ENCODE measurements at places on chromosomes 1 and 21.

GRCh38 chr1:240706150-240706935 is 94.4 kb upstream of the GREM2 start:
- no peak for DNase-seq
- H3K4me3 ChIP-seq: no peak overlapping the region
- no peaks in the 10 kb centered on the region for H3K36me3 ChIP-seq
- no peak overlapping the region for H3K27ac ChIP-seq
- H3K4me1 ChIP-seq: no peaks in the 10 kb centered on the region
- no peaks in the 10 kb centered on the region for H3K27me3 ChIP-seq

GRCh38 chr1:51231120-51231519 is 5.0 kb upstream of the RNF11 start:
- H3K4me3 ChIP-seq: no peak overlapping the region
- H3K4me1 ChIP-seq: no peaks in the 10 kb centered on the region
- DNase-seq: no peak
- H3K36me3 ChIP-seq: no peaks in the 10 kb centered on the region

DNA sequence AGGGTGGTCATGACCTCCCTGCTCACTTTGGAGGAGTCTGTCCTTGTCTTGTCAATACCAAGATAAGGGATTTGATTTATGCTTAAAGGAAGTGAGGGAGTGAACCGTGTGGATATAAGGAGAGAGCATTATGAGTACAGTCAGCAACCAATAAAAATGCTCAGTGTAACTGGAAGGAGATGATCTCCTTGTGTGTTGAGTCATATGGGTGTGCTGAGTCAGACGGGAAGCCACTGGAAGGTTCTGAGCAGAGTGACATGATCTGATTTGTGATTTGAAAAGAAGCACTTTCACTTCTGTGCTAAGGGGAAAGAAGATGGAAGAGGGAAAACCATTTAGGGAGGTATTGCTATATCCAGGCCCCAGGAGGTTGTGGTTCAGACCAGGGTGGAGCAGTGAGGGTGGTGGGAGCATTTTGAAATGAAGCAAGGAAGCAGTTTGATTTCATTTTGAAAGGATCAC is 2.5 kb upstream of the BCL10 start:
- no peak overlapping the region for H3K4me3 ChIP-seq
- H3K36me3 ChIP-seq: no peaks in the 10 kb centered on the region
- H3K4me1 ChIP-seq: peaks cover 6% of the 10 kb centered on the region

GRCh38 chr1:204751480-204751879 is 65.9 kb upstream of the LRRN2 start:
- no peaks in the 10 kb centered on the region for H3K4me1 ChIP-seq
- no peak overlapping the region for H3K27ac ChIP-seq
- H3K36me3 ChIP-seq: no peaks in the 10 kb centered on the region
- H3K4me3 ChIP-seq: no peak overlapping the region

- H3K4me1 ChIP-seq: no peaks in the 10 kb centered on the region
- no peak overlapping the region for H3K27ac ChIP-seq
Observed at GRCh38 chr1:174417921-174418320, 29.8 kb upstream of the GPR52 start.

GRCh38 chr1:23741609-23742008 is 1.7 kb upstream of the ELOA start:
- no peak overlapping the region for H3K27ac ChIP-seq
- H3K27me3 ChIP-seq: no peaks in the 10 kb centered on the region
- no peak overlapping the region for H3K4me3 ChIP-seq
- peaks cover 11% of the 10 kb centered on the region for H3K4me1 ChIP-seq
- DNase-seq: no peak
- H3K36me3 ChIP-seq: no peaks in the 10 kb centered on the region

DNA sequence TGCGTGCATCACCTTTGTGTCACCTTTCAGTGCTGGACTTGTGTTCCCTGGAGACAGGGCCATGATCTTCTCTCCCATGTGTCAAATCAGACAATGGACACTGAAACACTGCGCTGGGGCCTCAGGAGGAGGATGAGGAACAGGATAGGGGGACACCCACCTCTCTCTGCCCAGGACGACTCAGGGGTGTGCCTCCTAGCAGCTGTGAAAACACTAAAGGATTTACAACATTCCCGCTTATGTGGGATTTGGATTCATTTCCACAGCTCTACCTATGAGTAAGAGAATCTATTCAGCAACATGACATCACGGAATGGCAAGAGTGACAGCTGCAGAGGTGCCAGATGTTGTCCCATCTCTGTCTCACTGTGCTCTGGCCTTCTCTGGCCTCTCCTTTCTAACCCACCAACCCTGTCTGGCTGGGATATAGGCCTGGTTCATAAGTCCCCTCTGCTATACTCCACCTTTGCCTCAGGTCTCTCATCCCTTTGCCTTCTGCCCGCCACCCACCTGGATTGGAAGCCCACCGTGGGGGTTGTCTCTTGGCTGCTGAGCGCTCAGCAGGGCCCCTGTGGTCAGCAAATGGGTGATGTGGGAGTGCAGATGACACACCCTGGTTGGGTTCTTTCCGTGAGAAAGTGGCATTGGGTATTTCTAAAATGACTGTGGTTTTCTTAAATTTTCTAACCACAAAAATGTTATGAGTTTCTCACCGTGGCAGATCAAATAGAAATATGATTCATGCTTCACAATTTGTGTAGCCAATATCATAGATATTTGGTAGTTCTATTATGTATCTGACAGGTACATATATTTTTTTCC is 47.1 kb upstream of the TLR5 start:
- H3K27me3 ChIP-seq: no peaks in the 10 kb centered on the region
- H3K27ac ChIP-seq: no peak overlapping the region
- DNase-seq: no peak
- no peak overlapping the region for H3K4me3 ChIP-seq
- H3K36me3 ChIP-seq: no peaks in the 10 kb centered on the region

DNA sequence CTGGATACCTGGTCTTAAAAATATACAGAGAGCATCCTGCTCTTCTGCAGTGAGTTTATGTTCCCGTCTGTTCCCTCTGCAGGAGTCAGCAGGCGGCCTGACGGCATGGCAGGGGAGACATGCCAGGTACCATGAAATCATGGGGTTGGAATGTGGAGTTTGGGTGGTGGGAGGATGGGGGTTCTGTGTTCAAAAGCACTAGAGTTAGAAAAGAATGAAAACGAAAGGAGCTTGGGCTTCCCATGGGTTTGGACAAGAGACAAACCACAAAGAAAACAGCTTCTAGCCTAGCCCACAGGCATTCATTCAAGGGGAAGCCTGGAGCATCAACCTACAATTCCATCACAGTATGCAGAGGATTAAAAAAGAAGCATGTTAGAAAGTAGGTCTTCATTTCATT is 59.9 kb downstream of the WARS2 start:
- H3K27ac ChIP-seq: no peak overlapping the region
- peaks cover 2% of the 10 kb centered on the region for H3K36me3 ChIP-seq
- no peak for DNase-seq

DNA sequence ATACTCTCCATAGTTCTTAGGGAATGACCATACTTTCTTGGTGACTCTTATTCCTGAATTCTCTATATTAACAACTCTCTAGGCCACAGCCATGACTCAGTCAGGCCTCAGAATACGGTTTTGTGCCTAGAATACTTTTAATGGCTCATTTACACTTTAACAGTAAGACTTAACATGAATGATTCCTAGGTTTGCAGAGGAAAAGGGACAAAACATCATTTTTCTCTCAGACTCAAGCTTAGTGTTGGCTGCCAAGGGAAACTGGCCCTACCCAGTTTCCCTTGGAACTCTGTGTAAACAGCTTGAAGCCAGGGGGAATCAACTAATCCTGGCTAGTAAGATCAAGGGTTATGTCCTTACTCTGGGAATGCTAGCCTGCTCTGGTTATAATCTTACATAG is 164.9 kb upstream of the PKN2 start:
- H3K27me3 ChIP-seq: no peaks in the 10 kb centered on the region
- H3K4me3 ChIP-seq: no peak overlapping the region
- no peak for DNase-seq
- H3K36me3 ChIP-seq: no peaks in the 10 kb centered on the region

GRCh38 chr1:93448983-93449804 is 1.3 kb downstream of the FNBP1L start:
- H3K36me3 ChIP-seq: no peaks in the 10 kb centered on the region
- no peak for DNase-seq
- peak overlapping the region; percentile 73 for H3K27ac ChIP-seq
- no peaks in the 10 kb centered on the region for H3K27me3 ChIP-seq
- H3K4me1 ChIP-seq: no peaks in the 10 kb centered on the region

DNA sequence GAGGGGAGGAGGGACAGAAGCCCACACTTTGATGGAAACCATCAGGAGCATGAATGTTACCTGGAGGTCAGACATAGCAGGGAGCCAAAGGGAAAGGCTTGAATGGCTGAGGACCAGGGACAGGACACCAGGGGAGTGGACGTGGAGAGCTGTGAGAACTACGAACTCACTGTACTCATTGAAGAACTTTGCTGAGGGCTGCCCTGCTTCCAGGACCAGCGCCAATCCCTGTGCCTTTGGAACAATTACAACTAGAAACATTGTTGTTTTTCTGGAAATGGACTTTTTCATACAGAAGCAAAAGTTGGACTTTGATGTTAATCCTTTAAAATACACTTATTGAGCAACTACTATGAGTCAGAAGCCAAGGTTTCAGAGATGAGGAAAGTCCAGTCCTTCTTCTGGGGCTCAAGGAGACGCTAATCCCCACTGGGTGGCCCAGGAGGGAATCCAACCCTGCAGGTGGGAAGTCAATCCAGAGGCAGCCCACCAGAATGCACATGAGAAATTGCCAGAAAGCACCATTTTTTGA is 12.9 kb downstream of the TSPAN2 start:
- no peak overlapping the region for H3K27ac ChIP-seq
- no peak for DNase-seq
- no peak overlapping the region for H3K4me3 ChIP-seq
- H3K27me3 ChIP-seq: no peaks in the 10 kb centered on the region

DNA sequence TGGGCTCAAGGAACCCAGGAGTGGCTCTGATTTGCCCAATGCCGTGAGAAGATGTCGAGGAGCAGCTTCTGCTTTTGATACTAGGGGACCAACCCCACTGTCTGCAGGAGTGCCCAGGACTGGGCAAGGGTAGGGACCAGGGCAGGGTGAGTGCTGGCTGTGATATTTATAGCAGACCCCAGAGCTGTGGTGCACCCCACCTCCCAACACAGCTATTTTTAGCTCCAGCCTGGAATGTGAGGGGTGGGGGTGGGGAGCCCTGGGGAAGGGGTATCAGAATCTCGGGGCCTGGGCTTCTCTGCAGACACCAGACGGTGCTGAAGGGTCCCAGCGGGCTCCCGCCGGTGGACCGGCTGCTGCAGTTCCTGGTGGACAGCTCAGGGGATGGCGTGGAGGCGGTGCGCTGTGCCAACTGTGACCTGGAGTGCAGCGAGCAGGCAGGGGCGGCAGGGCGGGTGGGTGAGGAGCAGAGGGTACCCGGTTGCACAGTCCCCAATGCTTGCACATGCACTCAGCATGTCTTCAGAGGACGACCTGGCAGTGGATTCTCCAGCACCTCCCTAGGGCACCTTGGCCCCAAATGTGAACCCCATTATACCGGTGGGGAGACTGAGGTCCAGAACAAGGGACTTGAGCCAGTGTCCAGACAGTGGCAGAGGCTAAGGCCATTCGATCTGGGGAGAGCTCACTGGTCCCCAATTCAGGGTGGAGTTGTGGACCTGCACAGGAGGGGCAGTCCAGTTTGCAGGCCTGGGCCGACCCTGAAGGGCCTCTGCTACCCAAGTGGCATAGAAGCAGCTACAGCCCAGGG is 1.4 kb downstream of the RNF207 start:
- H3K27me3 ChIP-seq: no peaks in the 10 kb centered on the region
- DNase-seq: no peak
- no peak overlapping the region for H3K27ac ChIP-seq
- H3K4me1 ChIP-seq: no peaks in the 10 kb centered on the region

GRCh38 chr1:8871965-8872399 is 6.5 kb downstream of the ENO1 start:
- peaks cover 77% of the 10 kb centered on the region for H3K4me1 ChIP-seq
- no peaks in the 10 kb centered on the region for H3K27me3 ChIP-seq
- no peak overlapping the region for H3K4me3 ChIP-seq
- peak overlapping the region; percentile 63 for H3K27ac ChIP-seq
- H3K36me3 ChIP-seq: peaks cover 74% of the 10 kb centered on the region

DNA sequence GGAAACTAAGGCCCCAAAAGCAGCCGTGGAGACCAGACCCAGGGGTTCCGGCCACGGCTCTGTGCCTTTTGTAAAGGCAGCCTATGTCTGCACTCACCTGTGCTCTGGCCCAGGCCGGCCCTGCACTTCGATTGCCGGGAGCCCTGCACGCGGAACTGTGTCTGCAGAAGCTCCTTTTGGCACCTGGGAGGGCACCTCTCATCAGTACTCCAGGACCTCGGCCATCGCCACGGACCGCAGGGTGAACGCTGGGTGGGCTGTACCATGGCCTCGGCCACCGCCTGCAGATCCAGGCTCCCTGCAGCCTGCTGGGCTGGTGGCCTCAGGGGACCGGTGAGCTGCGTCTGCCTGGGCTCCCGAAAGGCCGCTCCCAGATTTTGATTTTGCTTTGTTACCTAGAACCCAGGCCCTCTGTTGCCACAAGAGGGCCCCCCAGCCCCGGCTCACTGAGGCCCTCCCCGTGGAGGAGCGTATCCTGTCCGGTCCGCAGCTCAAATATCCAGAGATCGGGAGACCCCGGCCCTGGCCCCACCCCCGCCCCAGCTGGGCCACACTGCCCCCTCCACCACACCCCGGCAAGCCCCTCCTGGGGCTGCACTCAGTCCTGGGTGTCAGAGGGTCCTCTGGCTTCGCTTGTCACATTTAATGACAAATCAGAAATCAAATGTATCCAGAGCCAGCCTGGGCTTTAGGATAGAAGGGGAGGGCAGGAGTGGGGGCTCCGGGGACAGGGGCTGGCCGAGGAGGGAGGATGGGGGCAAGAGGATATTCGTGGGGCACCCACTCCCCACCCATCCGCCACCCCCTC is 60.2 kb upstream of the PDE9A start:
- no peak overlapping the region for H3K27ac ChIP-seq
- H3K27me3 ChIP-seq: no peaks in the 10 kb centered on the region
- peak overlapping the region; percentile 28 for H3K4me3 ChIP-seq
- DNase-seq: peak; percentile 80
- H3K36me3 ChIP-seq: no peaks in the 10 kb centered on the region

- peaks cover 19% of the 10 kb centered on the region for H3K4me1 ChIP-seq
- no peak overlapping the region for H3K27ac ChIP-seq
- no peaks in the 10 kb centered on the region for H3K27me3 ChIP-seq
- no peak for DNase-seq
- H3K36me3 ChIP-seq: no peaks in the 10 kb centered on the region
Observed at GRCh38 chr1:59598120-59598440, 216.7 kb upstream of the HOOK1 start.

DNA sequence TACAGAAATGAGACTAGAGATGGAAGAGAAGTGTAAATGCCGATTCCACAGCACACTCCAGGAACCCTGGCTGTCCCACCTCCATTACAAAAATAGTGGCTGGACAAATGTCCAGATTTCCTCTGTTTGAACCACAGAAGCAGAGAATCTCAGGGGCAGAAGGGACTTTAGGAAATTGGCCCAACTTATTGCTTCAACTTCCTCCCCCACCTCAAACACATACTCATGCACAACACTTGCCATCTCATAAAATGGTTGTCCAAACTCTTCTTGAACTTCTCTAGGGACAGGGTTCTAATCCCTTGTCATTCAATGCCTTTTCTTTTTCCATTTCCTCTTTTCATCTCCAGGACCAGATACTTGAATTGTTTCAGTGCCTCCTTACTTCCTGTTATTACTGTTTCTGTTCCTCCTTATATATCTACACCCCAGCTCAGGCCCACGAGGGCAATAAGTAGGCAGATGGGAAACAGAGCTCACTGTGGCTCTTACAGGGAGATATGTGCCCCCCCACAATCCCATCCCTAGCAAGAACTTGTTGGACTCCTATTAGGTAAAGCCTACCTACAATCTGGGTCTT is 8.5 kb upstream of the B4GALT3 start:
- no peaks in the 10 kb centered on the region for H3K27me3 ChIP-seq
- DNase-seq: peak; percentile 31
- no peaks in the 10 kb centered on the region for H3K4me1 ChIP-seq
- no peaks in the 10 kb centered on the region for H3K36me3 ChIP-seq

GRCh38 chr1:1197188-1197500 is 9.2 kb downstream of the TNFRSF18 start:
- H3K27ac ChIP-seq: no peak overlapping the region
- no peak overlapping the region for H3K4me3 ChIP-seq
- H3K27me3 ChIP-seq: no peaks in the 10 kb centered on the region
